ENCODE measurements at places on chromosomes 16 and 17.
A peak's percentile ranks its signal among the peaks of the same experiment; 100 is the strongest.

GRCh38 chr17:31388770-31389656 is 2.5 kb upstream of the RAB11FIP4 start:
- no peak for DNase-seq

DNA sequence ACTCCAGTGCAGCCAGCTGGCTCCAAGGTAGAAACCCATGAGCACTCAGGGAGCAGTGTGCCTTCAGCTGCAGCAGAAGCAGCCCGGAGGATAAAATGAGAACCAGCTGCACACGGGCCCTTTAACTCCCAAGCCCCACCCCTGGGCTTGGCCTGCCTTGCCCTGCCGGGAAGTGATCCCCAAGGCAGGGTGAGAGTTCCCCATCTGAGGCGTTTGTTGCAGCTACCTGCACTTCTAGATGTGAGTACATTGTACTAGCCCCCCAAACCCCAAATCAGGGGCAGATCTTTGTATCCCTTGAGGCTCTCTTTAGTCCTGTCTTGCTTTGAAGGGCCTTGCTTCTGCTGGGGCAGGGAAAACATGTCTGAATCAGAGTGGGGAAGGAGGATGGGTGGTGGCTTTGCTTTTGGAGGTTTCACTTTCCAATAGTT is at the start of gene MVP:
Gene MVP (plus strand): TSS at position 192 of the 431 bp plus-strand sequence. CDS start 10,088 bp downstream, outside the sequence.
- no peak for DNase-seq

GRCh38 chr16:56792967-56793366 is 63.0 kb downstream of the NUP93 start:
- no peak for DNase-seq

DNA sequence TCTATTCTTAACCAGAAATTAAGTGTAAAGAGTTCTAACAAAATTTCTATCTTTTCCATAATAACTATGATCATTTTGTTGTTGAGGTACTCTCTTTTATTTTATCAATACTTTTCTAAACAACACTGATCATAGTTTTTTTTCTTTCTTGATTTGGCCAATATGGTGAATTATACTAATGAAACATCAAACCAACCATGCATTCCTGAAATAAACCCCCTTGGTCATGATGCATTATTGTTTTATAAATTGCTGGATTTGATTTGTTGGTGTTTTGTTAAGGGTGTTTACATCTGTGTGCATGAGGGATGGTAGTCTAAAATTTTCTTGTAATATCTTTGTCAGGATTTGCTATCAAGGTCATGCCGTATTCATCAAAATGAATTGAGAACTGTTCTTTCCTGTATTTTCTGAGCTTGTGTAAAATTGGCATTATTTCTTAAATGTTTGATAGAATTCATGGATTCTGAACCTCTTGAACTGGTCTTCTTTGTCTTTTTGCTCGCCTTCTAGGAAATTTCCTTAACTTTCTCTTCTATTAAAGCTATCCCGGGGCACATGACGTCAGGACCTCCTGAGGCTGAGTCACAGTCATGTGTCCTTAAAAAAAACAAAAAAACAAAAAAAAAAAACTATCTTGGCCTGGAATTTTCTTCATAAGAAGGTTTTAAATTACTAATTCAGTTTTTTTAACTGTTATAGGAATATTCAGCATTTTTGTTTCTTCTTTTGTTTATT is 3.9 kb upstream of the TRIM25 start:
- no peak for DNase-seq

DNA sequence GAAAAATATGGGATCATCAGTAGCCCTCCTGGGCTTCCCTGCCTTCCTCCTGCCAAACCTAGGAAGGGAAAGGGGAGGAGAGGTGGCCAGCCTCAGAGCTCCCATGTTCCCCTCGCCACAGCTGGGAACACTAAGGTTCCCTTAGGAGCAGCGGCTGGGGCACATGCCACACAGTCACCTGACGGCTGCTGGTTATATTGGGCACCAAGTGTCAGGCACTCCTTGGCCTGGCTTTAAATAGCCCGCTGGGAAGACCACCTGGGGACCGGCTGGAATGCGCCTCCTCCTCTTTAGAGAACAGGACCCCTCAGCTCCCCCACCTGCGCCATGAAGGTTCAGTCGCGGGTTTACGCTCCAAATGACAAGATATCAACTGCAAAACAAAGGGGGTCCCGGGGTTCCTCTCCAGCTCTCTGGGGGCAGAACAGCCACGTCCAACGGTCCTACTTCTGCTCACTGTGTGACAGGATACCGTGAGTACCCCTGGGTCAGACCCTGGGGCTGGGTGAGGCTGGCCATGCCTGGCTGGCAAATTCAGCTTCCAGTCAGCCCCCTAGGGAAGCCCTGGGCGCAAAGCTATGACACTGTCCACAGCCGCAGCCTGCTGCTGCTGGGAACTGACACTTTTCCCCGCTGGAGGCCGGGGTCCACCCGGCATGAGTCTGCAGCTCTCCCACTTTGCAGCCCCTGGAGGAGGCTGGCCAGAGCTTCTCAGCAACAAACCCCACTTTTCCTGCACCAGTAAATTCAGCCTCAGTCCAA is 3.3 kb downstream of the SMIM5 start:
- no peak for DNase-seq

GRCh38 chr17:28896884-28897768 is at the start of gene FLOT2:
Gene FLOT2 (minus strand): TSS chr17:28897733. CDS start chr17:28897574, 159 bp downstream.
- peak; percentile 54 for DNase-seq

GRCh38 chr17:72399608-72400487 is 279.0 kb downstream of the SOX9 start:
- DNase-seq = no peak

DNA sequence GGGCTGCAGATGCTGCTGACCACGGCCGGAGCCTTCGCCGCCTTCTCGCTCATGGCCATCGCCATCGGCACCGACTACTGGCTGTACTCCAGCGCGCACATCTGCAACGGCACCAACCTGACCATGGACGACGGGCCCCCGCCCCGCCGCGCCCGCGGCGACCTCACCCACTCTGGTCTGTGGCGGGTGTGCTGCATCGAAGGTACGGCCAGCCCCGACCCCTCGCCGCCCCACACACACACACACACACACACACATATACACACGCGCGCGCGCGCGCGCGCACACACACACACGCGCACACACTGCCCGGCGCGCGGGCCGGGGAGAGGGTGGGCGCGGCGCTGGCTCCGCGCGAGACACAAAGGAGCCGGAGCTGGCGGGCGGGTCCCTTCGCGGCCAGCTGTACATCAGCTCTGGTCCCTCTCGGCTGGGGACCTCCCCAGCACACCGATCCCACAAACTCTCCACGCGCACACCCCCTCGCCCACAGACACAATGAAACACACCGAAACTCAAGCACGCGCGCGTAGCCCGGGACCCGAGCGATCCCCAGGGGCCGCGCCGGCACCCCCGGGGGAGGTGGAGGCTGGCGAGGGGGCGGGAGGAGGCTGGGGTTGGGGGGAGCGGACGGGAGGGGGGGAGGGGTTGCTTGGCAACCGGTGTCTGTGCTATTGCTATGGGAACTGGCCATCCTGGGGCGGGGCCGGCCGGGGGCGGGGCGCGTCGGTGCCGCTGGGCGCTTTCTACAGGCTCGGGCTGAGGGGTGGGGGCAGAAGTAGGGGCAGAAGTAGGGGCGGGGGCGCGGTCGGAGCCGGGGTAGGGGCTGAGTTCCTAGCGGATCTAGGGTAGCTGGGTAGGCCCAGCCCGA is 658 bp downstream of the CACNG4 start:
- no peak for DNase-seq

DNA sequence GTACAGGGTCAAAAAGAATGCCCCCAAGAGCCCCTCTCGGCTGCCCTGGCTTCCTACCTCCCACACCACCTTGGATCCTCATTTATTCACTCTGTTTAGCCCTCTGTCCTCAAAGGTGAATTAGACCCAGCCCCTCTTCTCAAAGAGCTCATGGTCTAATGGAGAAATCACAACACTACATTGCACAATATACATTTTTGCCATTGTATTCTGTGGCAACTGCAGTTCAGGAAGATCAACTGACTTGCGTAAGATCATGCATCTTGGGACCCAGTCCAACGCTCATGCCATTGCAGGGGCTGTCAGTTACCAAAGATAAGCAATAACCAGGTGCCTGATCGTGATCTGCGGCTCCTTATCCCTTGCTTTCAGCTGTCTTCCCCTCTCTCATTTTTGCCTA is 1.4 kb downstream of the KRT38 start:
- no peak for DNase-seq

GRCh38 chr17:60137731-60138130 is 12.0 kb upstream of the CA4 start:
- no peak for DNase-seq

DNA sequence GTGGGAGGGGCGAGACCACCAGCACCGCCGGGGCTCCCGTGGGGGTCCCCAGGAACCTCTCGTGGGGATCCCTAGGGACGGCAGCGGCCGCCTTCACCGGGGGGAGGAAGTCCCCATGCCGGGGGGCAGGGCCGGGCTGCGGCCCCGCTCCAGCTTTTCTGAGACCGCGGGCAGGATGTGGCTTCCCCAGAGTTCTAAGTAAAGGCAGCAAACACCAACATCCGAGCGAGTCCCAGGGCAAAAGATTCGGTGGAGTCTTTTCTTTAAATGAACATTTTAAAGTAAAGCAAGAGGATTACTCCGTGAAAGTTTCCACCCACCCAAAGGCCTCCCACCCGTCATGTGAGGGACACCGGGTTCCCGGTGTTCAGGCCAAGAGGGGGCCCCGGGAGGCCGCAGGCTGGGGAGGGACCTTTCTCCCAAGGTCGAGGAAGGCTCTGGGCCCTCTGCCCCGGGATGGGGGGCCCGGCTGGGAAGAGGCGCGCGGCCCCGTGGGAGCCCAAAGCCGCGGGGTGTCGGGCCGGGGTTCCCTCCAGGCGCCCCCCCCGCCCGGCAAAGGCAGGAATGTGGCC is 137.2 kb upstream of the RPH3AL start:
- peak; percentile 43 for DNase-seq
